Left colon (tissue), 2 donors: ENCODE measurements at places on chromosomes 2 and 18.

DNA sequence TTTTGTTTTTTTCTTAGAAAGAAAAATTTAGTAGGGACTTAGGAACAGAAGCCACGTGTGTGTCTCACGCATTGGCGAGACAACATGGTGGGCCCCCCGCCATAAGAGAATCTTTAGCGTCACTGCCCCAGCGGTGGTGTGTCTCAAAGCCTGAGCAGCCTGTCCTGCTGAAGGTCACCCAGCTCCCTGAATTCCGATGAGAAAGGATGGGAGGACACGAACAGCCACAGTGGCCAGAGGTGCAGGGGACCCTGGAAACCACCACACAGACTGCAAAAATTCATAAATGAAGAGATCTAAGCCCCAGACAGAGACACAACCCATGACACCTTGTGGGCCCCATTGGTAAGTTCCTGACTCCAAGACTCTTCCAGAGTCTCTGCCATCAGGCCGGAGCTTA lies 266.1 kb upstream of the RAB6C start:
- DNase-seq = no peak

- DNase-seq = peak; percentile 59
Observed at GRCh38 chr18:13382366-13382953, 163.9 kb downstream of the LDLRAD4 start.

DNA sequence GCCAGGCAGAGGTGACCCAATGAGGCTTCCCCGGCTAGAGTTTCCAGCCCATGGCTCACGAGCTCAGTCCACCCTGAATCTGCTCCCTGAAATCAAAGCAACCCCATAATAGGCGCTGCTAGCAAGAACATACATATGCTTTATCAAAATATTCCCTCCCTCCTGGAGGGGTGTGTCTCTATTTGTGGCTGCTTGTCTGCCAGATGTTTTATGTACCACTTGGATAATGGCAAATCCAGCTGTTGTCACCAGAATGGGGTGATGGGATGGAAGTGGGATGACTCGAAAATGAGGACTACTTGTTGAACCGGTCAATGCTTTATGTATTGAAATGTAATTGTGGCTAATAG lies 152.0 kb downstream of the GALNT14 start:
- no peak for DNase-seq

GRCh38 chr2:39948016-39948719 lies 169.1 kb upstream of the THUMPD2 start:
- DNase-seq = no peak

DNA sequence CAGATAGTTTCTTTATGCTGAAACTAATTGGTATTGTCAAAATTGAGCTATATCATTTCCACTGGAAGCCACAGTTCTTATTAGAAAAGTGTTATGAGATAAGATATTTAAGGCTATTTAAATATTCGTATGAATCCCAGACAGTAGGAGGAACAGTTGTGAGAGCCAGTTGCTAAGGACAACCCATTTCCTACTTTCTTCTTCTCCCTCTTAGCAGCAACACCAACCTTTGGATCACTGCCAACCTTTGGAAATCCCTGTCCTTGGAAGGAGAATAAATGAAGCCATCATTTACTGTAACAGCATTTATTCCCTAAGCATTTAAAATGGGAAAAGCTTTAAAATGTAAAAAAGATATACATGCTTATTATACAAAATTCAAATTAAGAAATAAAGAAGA lies 85.8 kb downstream of the PLCL1 start:
- DNase-seq = no peak

DNA sequence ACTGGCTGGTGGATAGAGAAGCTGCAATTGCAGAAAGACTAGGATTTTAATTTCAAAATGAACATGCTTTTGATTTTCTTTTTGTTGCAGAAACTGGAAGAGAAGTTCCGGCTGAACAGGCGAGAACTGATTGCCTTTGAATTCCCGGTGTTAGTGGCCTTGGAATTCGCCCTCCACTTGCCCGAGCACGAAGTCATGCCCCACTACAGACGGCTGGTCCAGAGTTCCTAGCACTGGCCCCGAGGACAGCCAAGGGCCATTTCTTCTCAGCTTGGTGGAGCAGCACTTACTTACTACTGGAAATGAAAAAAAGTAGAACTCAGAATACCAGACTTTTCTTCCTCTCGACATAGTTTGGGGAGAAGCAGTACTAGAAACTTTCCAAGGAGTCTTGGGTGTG lies 121.9 kb downstream of the CABLES1 start:
- DNase-seq = no peak

DNA sequence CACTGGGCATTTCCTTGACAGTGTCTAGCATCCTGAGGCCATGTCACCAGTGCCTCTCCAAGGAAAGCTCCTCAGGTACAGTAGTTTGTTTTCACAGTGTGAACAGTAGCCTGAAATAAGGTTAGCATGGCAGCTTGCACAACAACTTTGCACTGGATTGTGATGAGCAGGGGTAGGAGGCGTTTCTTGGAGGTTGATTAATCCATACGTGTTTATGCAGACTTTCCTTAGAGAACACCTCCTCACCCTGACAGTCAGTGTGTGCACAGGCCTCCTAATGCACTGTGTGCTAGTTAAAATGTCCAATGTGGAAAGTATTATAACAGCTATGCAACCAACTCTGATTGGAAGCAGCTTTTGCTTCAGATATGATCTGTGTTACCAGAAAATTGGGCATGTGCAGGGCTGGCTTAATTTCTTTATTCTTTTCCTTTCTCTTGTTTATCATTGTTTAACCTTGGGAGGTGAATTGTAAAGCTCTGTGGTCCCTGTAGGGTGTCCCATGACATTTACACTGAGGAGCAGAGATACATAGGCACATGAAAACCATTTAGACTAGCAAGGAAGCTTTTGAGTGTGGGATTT lies 77.2 kb upstream of the LDAH start:
- no peak for DNase-seq

DNA sequence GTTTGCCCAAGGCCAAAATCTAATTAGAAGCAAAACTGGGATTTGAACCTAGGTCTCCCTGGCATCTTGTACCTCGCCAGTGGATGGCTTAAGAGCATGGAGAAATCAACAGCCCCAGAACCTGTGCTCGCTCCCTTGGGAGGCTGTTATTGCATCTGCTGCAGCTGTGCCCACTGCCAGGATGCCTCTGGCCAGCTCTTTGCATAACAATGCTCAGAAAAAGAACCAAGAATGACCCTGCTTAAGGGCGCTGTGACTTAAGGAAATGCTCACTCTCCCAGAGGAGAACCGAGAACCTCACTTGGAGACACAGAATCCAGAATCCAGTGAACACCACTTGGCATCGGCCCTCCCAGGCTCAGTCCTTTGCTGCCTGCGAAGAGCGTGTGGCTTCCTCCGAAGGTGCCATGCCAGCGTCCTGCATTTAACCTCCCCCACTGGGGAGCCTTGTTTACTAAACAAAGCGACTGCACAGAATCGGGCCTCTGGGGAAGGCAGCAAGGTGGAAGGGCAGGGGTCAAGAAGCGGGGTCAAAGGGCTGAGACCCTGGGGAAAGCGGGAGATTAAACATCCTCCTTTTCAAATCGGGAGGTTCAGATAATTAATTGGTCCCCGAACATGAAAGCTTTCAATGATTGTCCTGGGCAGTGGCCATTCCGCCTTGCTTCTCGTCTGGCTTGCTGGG lies 71.0 kb upstream of the BOD1L2 start:
- no peak for DNase-seq

DNA sequence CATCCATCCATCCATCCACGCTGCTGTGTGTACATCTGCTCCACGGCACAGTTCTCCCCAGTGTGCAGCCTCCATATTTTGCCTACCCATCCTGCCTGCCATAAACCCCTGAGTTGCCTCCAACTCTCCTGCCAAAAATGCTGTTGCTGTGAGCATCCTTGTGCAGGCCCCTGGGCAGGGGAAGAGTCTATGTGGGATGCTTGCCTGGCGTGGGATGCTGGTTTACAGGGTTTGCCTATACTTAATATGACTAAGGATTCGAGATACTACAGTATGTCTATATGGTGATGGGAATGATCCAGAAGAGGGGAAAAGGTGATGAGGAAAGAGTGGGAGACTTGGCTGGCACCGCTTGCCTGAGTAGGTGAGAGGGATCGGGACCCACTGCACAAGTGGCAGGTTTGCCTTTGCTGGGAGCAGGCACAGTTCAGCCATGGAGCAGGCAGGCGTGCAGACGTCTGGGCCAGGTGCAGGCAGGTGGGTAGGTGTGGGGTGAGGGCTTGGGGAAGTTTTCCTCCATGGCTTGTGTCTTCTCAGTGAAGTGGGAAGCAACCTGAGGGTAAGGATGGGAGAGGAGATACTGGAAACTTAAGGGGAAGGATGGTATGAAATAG lies 30.2 kb upstream of the FAHD2A start:
- no peak for DNase-seq
